ENCODE measurements at places on chromosomes 1 and 21.

- DNase-seq = no peak
These were observed 28.3 kb upstream of the TMPRSS2 start for GRCh38 chr21:41536076-41536826.

DNA sequence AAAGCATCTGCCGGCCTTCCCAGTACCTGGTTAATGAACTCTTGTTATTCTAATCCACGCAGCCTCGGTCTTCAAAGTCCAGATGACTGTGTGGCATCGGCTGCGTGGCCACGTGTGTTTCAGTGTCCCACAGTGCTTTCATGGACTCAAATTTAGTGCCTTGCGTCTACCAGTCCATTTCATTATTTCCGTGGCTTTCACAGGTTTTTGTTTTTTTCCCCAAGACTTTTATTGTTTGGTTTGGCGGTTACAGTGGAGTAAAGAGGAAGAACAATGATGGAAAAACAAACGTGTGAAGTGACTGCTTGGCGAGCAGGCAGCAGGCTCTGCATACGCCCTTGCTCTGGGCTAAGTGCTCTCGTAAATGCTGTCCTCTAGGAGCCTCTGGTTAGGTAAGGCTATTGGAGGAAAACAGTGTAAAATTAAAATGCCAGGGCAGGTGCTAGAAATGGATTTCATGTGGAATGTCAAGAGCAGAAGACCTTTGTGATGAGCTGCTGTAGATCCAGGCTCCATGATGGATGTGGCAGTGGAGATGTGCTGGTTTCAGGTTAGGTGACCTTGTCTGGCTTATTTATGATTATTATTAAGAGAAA is 536.3 kb downstream of the KIF26B start:
- DNase-seq = no peak

DNA sequence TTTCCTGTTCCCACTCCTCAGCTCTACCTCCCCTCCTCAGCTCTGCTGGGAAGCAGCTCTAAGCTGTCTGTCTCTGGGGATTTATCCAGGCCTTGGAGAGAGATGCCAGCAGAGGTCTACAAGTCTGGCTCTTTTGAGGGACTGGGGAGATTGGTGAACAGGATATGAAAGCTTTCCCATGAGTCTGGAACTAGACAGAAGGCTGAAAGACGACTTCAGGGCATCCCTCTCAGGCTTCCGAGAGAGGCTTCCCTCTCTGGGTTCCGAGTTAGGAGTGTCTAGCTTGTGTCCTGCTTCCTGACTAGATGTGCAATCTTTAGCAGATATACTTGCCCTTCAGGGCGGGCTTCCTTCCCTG is 733 bp downstream of the TMEM35B start:
- DNase-seq = no peak

- no peak for DNase-seq
These were observed 5.2 kb downstream of the C21orf58 start for GRCh38 chr21:46318464-46318845.

GRCh38 chr21:32728456-32728839 is 635 bp upstream of the SYNJ1 start:
- DNase-seq = no peak

DNA sequence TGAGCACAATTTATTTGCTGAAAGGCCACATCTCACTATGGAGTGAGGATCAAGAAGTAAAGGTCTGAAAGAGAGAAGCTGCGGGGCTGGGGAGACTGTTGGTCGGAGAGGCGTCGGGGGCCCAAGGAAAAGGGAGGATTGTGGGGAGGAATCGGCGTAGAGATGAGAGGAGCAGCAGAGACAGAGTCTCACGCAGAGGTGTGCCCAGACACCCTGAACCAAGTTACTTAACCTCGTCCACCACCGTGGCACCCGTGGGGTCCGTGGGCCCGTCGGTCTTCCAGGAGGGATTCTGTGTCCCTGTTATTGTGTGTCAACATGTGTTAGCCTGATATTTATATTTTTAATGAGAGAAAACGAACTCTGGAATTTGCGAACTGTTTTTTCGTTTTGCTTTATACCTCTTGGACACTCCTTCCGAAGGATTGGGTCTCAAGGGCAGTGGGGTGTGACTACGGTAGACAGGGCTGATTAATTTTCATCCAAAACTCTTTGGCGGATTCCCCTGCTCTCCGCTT is 3.8 kb upstream of the NBPF1 start:
- DNase-seq = no peak

DNA sequence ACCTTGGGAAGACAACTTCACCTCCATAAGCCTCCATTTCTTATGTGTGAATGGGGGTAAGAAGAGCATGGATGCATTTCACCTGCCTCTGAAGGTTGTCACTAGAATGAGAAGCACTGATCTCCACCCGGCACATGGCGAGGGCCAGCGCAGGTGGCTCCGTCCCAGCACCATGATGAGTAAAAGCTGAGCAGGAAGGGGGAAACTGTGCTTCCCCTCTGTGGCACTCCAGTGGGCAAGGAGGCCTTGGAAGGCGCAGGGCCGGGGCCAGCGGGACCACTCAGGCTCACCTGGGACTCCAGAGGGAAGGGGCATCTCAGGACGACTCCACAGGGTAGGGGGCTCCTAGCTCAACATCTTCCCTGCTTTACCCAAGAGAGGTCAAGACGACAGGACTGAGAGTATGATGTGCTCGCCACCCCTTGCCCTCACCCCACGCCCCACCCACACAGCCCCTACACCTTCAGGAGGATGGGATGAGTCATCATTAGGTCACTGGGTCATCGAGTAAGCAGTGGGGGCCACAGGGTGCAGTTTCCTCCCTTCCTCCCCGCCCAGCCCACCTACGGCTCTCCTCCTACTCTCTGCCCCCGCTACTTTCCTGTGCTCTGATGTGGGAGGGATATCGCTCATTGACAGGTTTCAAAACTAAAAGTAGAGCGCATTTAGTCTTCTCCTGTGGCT is 112.1 kb downstream of the HIVEP3 start:
- DNase-seq = peak; percentile 53

GRCh38 chr1:183515002-183515689 is 42.8 kb downstream of the SMG7 start:
- no peak for DNase-seq

Data from stimulated activated CD4-positive, alpha-beta T cell treated with anti-CD3 and anti-CD28 coated beads, Interleukin-1b, Interleukin-23, amount 100 ng/mL, for 1 hour (primary cell).